ENCODE measurements at places on chromosomes 1 and 21. TPM values are rescaled to one million over a fixed set of nuclear protein-coding genes. Genes with fewer than 3 reads are reported as not detected.
A peak's percentile ranks its signal among the peaks of the same experiment; 100 is the strongest.

- peak; percentile 89 for DNase-seq
- no peaks in the 10 kb centered on the region for H3K36me3 ChIP-seq
- no peaks in the 10 kb centered on the region for H3K27me3 ChIP-seq
Observed at GRCh38 chr1:109532365-109533136, 7.1 kb upstream of the GPR61 start.

DNA sequence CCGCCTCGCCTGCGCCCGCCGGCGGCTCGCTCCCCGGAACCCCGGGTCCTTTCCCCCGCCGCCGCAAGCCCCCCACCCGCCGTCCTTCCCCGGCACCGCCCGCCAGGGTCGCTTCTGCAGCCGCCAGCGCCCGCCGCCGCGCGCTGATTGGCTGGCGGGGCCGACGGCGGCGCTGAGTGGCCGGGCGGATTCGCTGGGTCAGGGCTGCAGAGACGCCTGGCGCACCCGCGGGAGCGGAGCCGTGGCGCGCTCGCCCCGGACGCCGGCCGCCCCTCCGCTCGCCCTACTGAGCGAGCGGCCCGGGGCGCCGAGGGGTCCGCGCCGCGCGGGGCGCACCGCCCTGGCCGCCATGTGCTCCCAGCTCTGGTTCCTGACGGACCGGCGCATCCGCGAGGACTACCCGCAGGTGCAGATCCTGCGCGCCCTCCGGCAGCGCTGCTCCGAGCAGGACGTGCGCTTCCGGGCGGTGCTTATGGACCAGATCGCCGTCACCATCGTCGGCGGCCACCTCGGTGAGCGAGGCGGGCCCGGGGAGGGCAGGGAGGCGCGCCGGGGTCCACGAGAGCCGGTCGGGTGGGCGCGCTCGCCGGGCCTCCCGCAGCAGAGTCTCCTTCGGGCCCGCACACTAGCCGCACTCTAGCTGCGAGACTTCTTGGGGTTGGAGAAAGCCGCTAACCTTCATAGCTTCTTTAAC lies at the start of gene RIMKLA:
Gene RIMKLA (plus strand): TSS at position 207 of the 694 bp plus-strand sequence. CDS start 143 bp downstream, at position 350.
- no peak within 1 kb of the TSS for H3K27ac ChIP-seq
- peak; percentile 61 for DNase-seq
- H3K4me1 ChIP-seq, result no peaks in the 10 kb centered on the region

DNA sequence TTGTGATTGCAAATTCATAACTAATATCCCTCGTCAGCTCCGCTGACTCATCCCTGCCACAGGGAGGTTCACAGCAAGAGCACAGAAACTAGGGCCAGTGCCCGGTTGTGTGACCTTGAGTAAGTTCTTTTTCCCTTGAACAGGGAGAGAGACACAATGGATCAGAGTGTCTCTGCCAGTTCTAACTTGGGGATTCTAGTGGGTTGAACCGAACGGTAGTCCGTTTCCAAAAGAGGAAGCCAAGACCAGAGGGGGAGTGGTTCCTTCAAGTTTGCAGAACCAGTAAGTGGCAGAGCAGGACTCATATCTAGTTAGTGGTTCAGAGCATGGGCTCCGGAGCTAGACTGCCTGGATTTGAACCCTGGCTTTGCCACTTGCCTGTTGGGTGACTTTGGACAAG lies 4.9 kb upstream of the SHISA4 start:
- peaks cover 32% of the 10 kb centered on the region for H3K4me1 ChIP-seq
- H3K27ac ChIP-seq, result peak overlapping the region; percentile 14

GRCh38 chr1:17633654-17634053 lies 94.2 kb downstream of the ARHGEF10L start:
- peaks cover 32% of the 10 kb centered on the region for H3K4me1 ChIP-seq
- peak overlapping the region; percentile 70 for H3K27ac ChIP-seq
- peaks cover 6% of the 10 kb centered on the region for H3K36me3 ChIP-seq

DNA sequence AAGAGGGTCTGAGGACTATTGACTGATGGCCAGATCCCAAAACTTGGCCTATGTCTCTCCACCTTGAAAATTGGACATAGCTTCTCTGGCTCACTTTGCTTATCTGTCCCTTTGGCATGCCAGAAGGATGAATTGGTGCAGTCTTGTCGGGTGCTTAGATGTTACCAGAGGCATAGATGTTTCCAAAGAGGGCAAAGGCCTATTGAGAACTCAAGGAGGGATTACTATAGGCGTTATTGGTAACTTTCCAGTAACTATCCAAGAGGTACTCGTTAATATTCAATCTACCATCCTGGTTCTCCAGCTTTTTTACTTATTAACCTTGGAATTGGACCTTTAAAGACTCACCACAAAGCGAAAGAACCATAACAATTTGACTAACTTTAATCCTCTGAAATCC lies 368.3 kb upstream of the ESRRG start:
- H3K36me3 ChIP-seq, result no peaks in the 10 kb centered on the region
- no peak for DNase-seq
- H3K4me1 ChIP-seq, result no peaks in the 10 kb centered on the region

The CELF3 gene
- polyA plus RNA-seq, result not detected

The OR2L8 gene
- polyA plus RNA-seq, result not detected

The CCDC17 gene
- not detected for polyA plus RNA-seq

The IL10 gene
- not detected for polyA plus RNA-seq

- H3K36me3 ChIP-seq, result no peaks in the 10 kb centered on the region
- peak overlapping the region; percentile 54 for H3K27ac ChIP-seq
- DNase-seq, result peak; percentile 88
Observed at GRCh38 chr1:110393691-110394492, 3.1 kb upstream of the SLC16A4 start.

- no peak overlapping the region for H3K27ac ChIP-seq
- DNase-seq, result no peak
- peaks cover 13% of the 10 kb centered on the region for H3K4me1 ChIP-seq
- no peaks in the 10 kb centered on the region for H3K27me3 ChIP-seq
- H3K4me3 ChIP-seq, result no peak overlapping the region
Observed at GRCh38 chr1:222924136-222924706, 109.4 kb downstream of the DISP1 start.

GRCh38 chr1:64080941-64081562 lies 122.4 kb upstream of the UBE2U start:
- H3K36me3 ChIP-seq, result no peaks in the 10 kb centered on the region
- no peak overlapping the region for H3K4me3 ChIP-seq
- peak; percentile 61 for DNase-seq
- H3K4me1 ChIP-seq, result peaks cover 13% of the 10 kb centered on the region

The STUM gene
- not detected for polyA plus RNA-seq

DNA sequence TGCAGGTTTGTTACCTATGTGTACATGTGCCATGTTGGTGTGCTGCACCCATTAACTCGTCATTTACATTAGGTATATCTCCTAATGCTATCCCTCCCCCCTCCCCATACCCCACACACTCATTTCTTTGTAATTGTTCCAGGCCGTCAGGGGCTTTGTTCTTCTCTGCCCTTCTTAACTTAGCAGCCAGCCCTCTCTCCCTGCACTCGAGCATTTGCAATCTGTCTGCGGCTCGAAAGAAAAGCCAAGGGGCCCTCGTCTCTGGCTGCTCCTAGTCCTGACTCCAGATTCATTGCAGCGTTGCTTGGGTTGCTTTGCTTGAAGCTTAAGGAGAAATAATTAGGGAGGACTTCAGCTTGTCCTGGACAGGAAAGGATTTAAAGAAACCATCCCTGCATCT lies 85.7 kb downstream of the ATP1A1 start:
- H3K4me1 ChIP-seq, result no peaks in the 10 kb centered on the region
- no peaks in the 10 kb centered on the region for H3K36me3 ChIP-seq
- H3K4me3 ChIP-seq, result no peak overlapping the region
- no peak for DNase-seq

The PTGFR gene
- 7.8 TPM for polyA plus RNA-seq

DNA sequence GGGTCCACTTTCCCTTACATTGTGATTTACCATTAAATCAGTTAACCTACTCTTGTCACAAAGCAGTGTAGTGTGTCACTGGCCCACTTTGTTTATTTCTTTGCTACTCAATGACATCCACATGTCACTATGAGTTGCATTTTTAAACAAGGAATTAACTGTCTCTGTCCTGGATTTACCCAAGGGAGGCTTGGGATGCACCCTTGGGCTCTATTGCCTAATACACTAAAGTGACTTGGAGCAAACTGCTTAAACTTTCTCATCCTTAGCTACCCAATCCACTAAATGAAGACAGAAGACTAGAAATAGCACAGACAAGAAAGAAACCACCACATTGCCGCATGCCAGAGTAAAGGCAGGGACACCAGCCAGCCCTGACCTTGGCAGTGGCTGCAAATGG lies 136.2 kb upstream of the TIAM1 start:
- DNase-seq, result no peak
- H3K4me3 ChIP-seq, result no peak overlapping the region
- H3K36me3 ChIP-seq, result no peaks in the 10 kb centered on the region
- no peak overlapping the region for H3K27ac ChIP-seq
- H3K4me1 ChIP-seq, result no peaks in the 10 kb centered on the region

The NEXN gene
- polyA plus RNA-seq, result 69.0 TPM

The DDX59 gene
- polyA plus RNA-seq, result 12.2 TPM

The LIPI gene
- polyA plus RNA-seq, result not detected

- H3K4me1 ChIP-seq, result peaks cover 7% of the 10 kb centered on the region
- peak; percentile 38 for DNase-seq
- H3K27me3 ChIP-seq, result no peaks in the 10 kb centered on the region
Observed at GRCh38 chr1:243916160-243916559, 66.1 kb upstream of the AKT3 start.

DNA sequence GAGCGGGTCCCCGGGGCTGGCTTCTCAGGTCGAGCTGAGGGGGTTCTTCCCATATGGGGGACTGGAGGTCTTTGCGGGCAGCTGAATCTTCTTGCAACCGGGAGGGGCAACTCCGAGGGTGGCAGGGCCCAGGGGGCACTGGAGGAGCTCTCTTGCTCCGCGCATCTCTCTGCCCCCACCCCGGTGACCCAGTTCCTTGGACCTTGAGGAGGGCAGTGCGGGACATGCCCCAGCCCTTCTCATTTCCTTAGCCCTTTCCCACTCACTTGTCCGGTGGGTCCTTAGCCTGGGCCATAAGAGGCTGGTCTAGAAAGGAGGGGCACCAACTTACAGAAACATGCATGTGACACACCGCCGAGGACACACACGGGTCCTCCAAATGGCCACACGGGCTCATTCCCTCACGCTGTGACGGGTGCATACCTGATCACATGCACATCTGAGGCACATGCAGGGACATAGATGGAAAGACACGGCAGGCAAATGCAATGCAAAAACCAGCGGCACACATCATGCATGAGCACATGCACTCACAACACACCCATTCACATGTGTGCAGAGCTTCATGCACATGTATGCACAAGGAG lies 630 bp downstream of the HPCA start:
- no peaks in the 10 kb centered on the region for H3K36me3 ChIP-seq
- peaks cover 23% of the 10 kb centered on the region for H3K27me3 ChIP-seq
- H3K4me1 ChIP-seq, result no peaks in the 10 kb centered on the region
- no peak overlapping the region for H3K4me3 ChIP-seq
- DNase-seq, result no peak

GRCh38 chr1:80896781-80897356 lies 903.9 kb upstream of the ADGRL2 start:
- no peak for DNase-seq
- H3K36me3 ChIP-seq, result no peaks in the 10 kb centered on the region
- no peak overlapping the region for H3K27ac ChIP-seq
- no peak overlapping the region for H3K4me3 ChIP-seq

DNA sequence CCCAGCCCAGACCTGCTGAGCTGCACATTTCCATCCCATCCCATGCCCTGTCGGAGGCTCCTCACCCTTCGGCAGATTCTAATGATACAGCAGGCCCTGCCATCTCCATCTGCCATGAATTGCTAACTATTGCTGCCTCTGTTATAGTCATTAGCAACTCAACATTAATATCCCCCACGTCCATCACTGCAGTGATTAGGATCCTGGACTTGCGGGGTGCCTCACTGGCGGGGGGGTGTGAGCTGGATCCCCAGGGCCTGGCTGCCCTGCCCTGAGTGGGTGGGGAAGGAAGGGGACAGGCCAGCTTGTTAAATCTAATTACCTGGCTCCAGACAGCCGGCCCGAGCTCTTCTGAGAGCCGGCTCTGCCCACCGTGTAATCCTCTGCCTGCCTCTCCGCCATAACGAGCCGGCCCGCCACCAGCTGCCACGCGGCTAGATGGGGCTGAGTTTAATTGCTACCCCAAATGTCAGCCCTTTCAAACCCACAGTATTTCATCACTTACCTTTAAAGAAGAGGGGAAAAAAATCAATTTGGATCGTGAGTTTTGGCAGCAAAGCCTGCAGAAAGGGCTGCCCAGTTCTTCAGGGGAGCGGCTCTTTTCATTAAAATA lies 227.3 kb upstream of the CSF3R start:
- no peak for DNase-seq
- no peak overlapping the region for H3K27ac ChIP-seq
- no peaks in the 10 kb centered on the region for H3K36me3 ChIP-seq
- no peak overlapping the region for H3K4me3 ChIP-seq
- peaks cover 12% of the 10 kb centered on the region for H3K27me3 ChIP-seq
